Camera-type eye (tissue), 1 donor: ENCODE measurements at places on chromosomes 6 and 20. TPM values are rescaled to one million over a fixed set of nuclear protein-coding genes. Genes with fewer than 3 reads are reported as not detected.

TMEM244 gene
- 40.6 TPM for total RNA-seq

SLC22A16 gene
- total RNA-seq, result 0.82 TPM

ZNF165 gene
- total RNA-seq, result 0.82 TPM

SCAND1 gene
- total RNA-seq, result 31.3 TPM

GPR31 gene
- total RNA-seq, result not detected

EDN3 gene
- total RNA-seq, result 45.3 TPM
